ENCODE measurements at places on chromosomes 11 and 22. TPM values are rescaled to one million over a fixed set of nuclear protein-coding genes. Genes with fewer than 3 reads are reported as not detected.
A peak's percentile ranks its signal among the peaks of the same experiment; 100 is the strongest.

The CST6 gene
- not detected for total RNA-seq

The ASRGL1 gene
- total RNA-seq: 6.0 TPM

The KRTAP5-11 gene
- not detected for total RNA-seq

The ANKRD42 gene
- 10.4 TPM for total RNA-seq

The XPNPEP3 gene
- 14.7 TPM for total RNA-seq

The LIF gene
- total RNA-seq: 21.5 TPM

The POLD3 gene
- 14.9 TPM for total RNA-seq

The PMM1 gene
- total RNA-seq: 48.2 TPM

The HIRA gene
- total RNA-seq: 30.3 TPM

The TTC12 gene
- 7.8 TPM for total RNA-seq

The ALG9 gene
- total RNA-seq: 34.5 TPM

The NAA40 gene
- total RNA-seq: 17.7 TPM

The GPHA2 gene
- total RNA-seq: not detected

The OR8D1 gene
- not detected for total RNA-seq

- H3K4me3 ChIP-seq: no peak overlapping the region
- DNase-seq: no peak
- H3K4me1 ChIP-seq: peaks cover 56% of the 10 kb centered on the region
- no peak overlapping the region for H3K27ac ChIP-seq
- H3K27me3 ChIP-seq: no peaks in the 10 kb centered on the region
Observed at GRCh38 chr11:62559204-62559603, 12.6 kb upstream of the AHNAK start.

- DNase-seq: peak; percentile 92
- H3K36me3 ChIP-seq: no peaks in the 10 kb centered on the region
- peaks cover 42% of the 10 kb centered on the region for H3K4me1 ChIP-seq
- H3K27ac ChIP-seq: no peak overlapping the region
- peaks cover 54% of the 10 kb centered on the region for H3K27me3 ChIP-seq
Observed at GRCh38 chr11:128686745-128687177, 7.1 kb upstream of the FLI1 start.

GRCh38 chr11:130003717-130004001, 1.0 kb upstream of the PRDM10 start:
- peak overlapping the region; percentile 95 for H3K4me3 ChIP-seq
- peaks cover 26% of the 10 kb centered on the region for H3K4me1 ChIP-seq

DNA sequence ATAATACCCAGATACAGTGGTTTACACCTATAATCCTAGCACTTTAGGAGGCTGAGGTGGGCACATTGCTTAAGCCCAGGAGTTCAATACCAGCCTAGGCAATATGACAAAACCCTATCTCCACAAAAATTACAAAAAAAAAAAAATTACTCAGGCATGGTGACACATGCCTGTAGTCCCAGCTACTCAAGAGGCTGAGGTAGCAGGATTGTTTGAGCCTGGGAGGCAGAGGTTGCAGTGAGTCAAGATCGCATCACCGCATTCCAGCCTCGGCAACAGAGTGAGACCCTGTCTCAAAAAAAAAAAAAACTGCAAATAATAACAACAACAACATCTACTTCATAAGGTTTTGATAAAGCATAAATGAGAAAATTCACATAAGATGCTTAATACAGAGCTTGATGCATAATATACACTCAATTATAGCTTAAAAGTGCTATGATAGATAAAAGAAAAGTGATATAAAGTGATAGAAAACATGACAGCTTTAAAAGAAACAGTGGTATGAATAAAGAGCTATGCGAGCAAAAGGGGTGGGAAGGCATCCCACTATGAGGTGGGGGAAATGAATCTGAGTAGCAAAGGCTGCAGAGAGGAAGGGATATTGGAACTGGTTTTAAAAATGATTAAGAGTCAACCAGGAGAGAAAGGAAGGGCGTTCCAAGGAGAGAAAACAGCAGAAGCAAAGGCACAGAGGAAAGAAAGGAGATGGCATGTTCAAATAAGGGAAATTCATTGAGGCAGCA, 197.6 kb downstream of the KIF18A start:
- no peak overlapping the region for H3K4me3 ChIP-seq
- no peaks in the 10 kb centered on the region for H3K36me3 ChIP-seq
- H3K27ac ChIP-seq: no peak overlapping the region
- no peak for DNase-seq

DNA sequence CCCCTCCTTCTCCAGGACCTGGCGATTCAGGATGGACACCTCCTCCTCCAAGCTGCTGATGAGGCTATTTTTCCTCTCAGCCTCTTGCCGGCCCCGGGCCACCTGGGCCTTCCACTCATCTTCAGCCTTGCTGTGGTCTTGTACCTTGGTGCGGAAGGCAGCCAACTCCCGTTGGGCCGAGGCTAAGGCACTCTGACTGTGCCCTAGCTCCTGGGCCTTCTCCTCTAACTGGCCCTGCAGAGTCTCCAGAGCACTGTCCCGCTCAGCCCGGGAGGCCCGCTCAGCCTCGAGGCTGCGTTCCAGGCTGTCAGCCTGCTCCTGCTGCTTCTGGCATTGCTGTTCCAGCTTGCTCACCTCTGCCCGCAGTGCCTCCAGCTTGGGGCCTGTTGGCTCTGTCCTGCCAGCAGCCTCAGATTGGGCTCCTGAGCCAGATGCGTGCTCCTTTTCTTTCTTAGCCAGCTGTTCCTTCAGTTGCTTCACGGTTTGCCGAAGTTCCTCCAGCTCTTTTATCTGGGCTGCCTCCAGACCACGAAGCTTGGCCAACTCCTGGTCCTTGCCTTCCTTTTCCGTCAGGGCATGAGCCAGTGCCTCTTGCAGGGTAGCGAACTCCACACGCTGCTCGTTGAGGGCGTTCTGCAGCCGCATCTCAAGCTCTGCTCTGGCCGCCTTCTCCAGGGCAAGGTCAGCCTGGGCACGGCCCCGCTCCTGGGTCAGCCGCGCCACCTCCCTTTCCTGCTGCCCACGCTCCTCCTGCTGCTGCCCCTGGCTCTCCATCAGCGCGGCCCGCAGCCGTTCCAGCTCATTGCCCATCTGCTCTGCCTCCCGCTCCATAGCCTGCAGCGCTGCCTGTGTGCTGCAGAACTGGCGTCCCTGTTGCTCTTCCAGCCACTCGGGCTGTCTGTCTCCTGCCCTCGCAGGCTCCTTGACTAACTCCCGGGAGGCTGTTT, 15.3 kb downstream of the IL18BP start:
- peaks cover 8% of the 10 kb centered on the region for H3K4me1 ChIP-seq
- no peak overlapping the region for H3K4me3 ChIP-seq
- no peaks in the 10 kb centered on the region for H3K27me3 ChIP-seq
- peaks cover 56% of the 10 kb centered on the region for H3K36me3 ChIP-seq
- DNase-seq: no peak

GRCh38 chr11:36631774-36632173, 33.7 kb upstream of the RAG2 start:
- no peaks in the 10 kb centered on the region for H3K4me1 ChIP-seq
- no peaks in the 10 kb centered on the region for H3K27me3 ChIP-seq
- no peak overlapping the region for H3K4me3 ChIP-seq
- no peak for DNase-seq

DNA sequence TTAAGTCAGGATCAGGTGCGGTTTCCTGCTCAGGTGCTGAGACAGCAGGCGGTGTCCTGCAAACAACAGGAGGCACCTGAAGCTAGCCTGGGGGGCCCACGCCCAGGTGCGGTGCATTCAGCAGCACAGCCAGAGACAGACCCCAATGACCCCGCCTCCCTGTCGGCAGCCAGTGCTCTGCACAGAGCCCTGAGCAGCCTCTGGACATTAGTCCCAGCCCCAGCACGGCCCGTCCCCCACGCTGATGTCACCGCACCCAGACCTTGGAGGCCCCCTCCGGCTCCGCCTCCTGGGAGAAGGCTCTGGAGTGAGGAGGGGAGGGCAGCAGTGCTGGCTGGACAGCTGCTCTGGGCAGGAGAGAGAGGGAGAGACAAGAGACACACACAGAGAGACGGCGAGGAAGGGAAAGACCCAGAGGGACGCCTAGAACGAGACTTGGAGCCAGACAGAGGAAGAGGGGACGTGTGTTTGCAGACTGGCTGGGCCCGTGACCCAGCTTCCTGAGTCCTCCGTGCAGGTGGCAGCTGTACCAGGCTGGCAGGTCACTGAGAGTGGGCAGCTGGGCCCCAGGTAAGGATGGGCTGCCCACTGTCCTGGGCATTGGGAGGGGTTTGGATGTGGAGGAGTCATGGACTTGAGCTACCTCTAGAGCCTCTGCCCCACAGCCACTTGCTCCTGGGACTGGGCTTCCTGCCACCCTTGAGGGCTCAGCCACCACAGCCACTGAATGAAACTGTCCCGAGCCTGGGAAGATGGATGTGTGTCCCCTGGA, at the start of gene MYO7A:
MYO7A (plus strand) TSS at position 327 of the 772 bp plus-strand sequence. CDS start 2,389 bp downstream, outside the sequence.
- no peak within 1 kb of the TSS for H3K27ac ChIP-seq
- peaks cover 10% of the 10 kb centered on the region for H3K4me1 ChIP-seq
- H3K27me3 ChIP-seq: peaks cover 4% of the 10 kb centered on the region
- peaks cover 6% of the 10 kb centered on the region for H3K36me3 ChIP-seq

GRCh38 chr22:43924877-43925276, 1.3 kb downstream of the PNPLA3 start:
- no peaks in the 10 kb centered on the region for H3K27me3 ChIP-seq
- no peak for DNase-seq
- H3K36me3 ChIP-seq: peaks cover 2% of the 10 kb centered on the region
- peak overlapping the region; percentile 54 for H3K27ac ChIP-seq
- peak overlapping the region; percentile 71 for H3K4me3 ChIP-seq

DNA sequence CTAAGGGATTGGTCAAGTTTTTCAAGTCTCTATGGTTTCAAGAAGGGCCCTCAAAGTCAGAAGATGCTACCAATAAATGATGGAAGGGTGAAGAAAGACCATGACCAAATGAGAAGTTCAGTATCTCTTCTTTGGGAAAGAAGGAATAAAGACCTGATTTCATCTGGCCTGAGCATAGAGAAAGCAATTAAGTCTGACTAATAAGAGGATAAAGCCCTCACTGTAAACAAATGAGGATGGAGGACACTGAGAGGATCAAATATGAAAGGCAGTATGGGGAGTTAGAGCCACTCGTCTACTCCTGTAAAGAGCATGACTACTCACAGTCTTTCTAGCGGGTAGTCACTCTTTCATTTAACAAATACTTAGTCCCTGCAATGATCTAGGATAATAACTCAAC, 44.6 kb downstream of the FAM168A start:
- H3K4me1 ChIP-seq: peaks cover 11% of the 10 kb centered on the region
- DNase-seq: no peak
- H3K27me3 ChIP-seq: no peaks in the 10 kb centered on the region
- H3K4me3 ChIP-seq: no peak overlapping the region
- H3K36me3 ChIP-seq: no peaks in the 10 kb centered on the region

DNA sequence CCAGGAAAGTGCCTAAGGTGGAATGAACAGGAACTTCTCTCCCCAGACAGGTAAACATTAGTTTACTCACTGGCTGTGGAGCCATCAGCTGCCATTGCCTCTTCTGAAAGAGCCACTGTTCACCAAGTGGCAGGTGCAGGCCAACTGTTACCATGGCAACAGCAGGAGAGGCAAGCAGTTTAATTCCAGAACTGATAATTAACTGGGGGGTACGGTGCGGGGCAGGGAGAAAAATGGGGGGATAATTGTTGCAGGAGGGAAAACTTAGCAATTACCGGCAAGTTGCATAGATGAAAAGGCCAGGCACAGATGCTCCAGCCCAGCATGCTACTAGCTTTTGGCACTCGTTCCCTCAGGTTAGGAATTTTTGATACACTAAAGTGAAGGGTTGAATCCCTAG, 85.1 kb downstream of the TRIM44 start:
- no peak for DNase-seq
- H3K27ac ChIP-seq: peak overlapping the region; percentile 73
- H3K27me3 ChIP-seq: no peaks in the 10 kb centered on the region
- no peak overlapping the region for H3K4me3 ChIP-seq
- H3K36me3 ChIP-seq: peaks cover 9% of the 10 kb centered on the region

DNA sequence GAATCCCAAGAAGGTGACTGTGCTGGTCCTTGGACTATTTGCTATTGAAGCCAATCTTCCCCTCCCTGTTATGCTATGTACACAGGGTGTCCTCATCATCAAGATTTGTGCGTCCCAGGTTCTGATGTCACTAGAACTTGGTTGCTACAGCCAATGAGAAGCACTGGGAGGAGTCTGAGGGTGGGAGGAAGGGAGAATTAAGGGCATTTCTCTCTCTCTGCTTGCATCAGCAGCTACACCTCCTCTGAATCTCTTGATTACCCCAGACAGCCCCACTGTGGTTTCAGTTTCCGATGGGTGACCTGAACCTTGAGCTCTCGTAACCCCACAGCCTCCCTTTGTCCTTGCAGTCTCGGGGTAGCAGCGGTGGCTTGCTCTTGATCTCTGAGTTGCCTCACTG, 212.4 kb upstream of the SESN3 start:
- no peak overlapping the region for H3K4me3 ChIP-seq
- no peaks in the 10 kb centered on the region for H3K4me1 ChIP-seq
- H3K27me3 ChIP-seq: no peaks in the 10 kb centered on the region
- no peak for DNase-seq

DNA sequence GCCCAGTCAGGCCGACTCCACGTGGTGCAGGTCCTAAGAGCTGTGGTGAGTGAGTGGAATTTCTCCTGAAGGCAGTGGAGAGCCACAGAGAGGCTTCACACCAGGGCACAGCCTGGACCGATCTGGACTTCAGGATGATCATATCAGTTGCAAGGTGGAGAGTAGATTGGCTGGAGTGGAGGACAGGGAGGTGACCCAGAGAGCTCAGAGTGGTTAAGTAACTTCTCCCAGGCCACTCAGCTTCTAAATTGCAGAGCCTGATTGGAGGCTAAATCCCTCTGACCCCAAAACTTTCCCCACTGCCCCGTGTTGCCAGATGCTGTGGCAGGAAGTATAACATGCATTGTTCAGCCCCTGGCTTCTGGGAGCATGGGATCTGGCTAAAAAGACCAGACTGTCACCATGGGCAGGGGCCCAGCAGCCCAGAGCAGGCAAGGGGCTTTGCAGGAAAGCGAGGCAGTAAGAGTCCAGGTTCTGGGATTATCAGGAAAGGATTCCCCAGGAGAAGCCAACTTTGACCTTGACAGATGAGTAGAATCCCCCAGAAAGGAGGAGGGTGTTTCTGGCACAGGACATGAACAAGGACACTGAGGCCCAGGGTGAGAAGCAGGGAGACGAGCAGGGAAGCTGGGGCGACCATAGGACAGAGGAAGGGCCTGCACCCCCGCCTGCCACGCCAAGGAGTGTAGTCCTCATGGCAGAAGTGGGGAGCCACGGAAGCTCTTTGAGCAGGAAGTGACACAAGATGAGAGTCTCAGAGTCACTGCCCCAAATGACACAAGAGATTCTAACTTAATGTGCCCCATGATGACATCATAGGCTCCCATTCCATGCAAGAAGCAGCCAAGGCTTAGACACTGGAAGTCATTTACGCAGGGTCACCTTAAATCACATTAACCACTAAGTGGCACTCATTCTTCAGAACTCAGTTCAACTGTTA, 4.8 kb downstream of the SLC35C1 start:
- DNase-seq: no peak
- peaks cover 15% of the 10 kb centered on the region for H3K36me3 ChIP-seq
- H3K27me3 ChIP-seq: no peaks in the 10 kb centered on the region
- H3K27ac ChIP-seq: peak overlapping the region; percentile 63
- H3K4me1 ChIP-seq: peaks cover 37% of the 10 kb centered on the region

GRCh38 chr22:45261407-45262088, 20.9 kb upstream of the KIAA0930 start:
- DNase-seq: no peak
- H3K36me3 ChIP-seq: no peaks in the 10 kb centered on the region
- peaks cover 10% of the 10 kb centered on the region for H3K4me1 ChIP-seq
- no peak overlapping the region for H3K27ac ChIP-seq
- no peaks in the 10 kb centered on the region for H3K27me3 ChIP-seq

- no peak for DNase-seq
- peaks cover 4% of the 10 kb centered on the region for H3K27me3 ChIP-seq
- no peak overlapping the region for H3K27ac ChIP-seq
- peaks cover 4% of the 10 kb centered on the region for H3K36me3 ChIP-seq
Observed at GRCh38 chr11:85582111-85582510, 45.0 kb downstream of the DLG2 start.

- no peak overlapping the region for H3K27ac ChIP-seq
- no peaks in the 10 kb centered on the region for H3K36me3 ChIP-seq
- H3K4me1 ChIP-seq: peaks cover 42% of the 10 kb centered on the region
- no peak for DNase-seq
Observed at GRCh38 chr11:95556342-95557163, 233.0 kb downstream of the FAM76B start.

Data from chondrocyte (in vitro differentiated cells).